Omental fat pad (tissue), 4 donors: ENCODE measurements at places on chromosomes 3 and 15.

GRCh38 chr3:81382470-81382869 is 379.0 kb downstream of the GBE1 start:
- DNase-seq, result no peak

- no peak for DNase-seq
Observed at GRCh38 chr3:188869628-188870027, 302.1 kb upstream of the TPRG1 start.

DNA sequence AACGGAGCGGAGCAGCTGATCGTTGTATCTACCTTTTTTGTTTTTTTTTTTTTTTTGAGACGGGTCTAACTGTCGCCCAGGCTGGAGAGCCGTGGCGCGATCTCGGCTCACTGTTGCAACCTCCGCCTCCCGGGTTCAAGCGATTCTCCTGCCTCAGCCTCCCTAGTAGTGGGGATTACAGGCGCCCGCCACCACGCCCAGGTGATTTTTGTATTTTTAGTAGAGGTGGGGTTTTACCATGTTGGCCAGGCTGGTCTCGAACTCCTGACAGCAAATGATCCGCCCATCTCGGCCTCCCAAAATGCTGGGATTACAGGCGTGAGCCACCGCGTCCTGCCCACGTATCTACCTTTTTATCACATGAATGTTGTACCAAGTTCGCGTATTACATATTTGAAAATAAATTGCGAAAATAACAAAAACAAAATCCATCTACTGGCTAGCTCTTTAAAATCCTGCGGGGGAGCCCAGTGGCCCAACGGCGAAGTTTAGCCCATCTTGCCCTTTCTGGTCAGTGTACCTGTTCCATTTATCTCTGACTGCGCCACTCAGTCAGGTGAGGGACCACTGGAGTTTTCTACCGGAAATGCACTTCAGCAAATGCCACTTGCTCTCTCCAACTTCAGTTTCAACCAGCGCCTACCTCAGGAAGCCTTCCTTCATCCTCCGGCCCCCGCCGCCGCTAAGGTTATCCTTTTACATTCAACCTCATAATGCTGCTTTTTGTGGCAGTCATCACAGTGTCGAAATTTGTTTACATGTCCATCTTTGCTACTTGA is 1.2 kb upstream of the EIF3J start:
- no peak for DNase-seq

DNA sequence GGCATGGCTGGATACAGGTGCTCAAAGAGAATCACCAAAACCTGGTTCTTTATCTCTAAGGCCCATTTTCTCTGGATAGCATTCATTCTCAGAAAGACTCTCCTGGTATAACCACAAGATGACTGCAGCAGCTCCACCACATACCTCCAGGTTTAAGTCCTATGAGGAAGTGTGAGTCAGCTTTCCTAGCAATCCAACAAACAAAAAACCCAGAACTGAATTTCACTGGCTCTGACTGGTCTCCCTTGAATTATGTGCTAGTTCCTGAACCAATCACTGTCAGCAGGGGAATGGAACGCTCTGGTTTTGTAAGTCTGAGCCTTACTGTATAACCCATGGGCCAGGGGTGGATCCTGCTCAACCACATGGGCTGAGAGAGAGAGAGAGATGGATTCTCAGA is 27.2 kb downstream of the MRPL46 start:
- DNase-seq, result no peak

DNA sequence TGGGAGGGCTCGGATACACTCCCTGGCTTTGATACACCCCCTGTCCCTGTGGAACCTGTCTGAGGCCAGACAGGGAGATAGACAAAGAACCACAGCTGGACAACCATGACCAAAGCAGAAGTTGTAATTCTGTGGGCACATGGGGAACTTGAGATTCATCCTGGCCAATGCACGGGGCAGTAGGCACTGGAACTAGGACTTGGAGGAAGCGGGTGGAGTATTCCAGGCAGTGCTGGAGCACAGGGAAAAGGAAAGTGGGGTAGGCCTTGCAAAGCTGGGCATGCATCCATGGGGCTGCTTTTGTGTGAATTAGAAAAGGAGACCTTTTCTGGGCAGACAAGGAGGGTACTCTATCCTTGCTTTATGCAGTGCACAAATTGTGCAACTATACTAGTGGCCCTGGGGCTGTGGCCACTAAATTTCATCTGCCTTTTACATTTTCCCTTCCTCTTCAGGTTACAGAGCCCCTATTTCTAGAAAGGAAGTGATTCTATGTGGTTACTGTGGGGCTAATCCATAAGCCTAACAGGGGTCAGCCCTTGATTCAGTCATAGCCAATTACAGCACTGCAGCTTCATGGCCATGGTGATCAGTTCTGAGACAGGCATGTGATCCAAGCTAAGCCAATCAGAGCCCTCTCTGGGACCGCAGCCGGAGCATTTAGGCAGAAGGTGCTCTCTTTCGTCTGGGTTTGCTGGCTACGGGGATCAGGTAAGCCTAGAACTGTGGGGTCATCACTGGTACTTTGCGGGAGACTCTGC is 21.0 kb downstream of the CRABP1 start:
- no peak for DNase-seq

DNA sequence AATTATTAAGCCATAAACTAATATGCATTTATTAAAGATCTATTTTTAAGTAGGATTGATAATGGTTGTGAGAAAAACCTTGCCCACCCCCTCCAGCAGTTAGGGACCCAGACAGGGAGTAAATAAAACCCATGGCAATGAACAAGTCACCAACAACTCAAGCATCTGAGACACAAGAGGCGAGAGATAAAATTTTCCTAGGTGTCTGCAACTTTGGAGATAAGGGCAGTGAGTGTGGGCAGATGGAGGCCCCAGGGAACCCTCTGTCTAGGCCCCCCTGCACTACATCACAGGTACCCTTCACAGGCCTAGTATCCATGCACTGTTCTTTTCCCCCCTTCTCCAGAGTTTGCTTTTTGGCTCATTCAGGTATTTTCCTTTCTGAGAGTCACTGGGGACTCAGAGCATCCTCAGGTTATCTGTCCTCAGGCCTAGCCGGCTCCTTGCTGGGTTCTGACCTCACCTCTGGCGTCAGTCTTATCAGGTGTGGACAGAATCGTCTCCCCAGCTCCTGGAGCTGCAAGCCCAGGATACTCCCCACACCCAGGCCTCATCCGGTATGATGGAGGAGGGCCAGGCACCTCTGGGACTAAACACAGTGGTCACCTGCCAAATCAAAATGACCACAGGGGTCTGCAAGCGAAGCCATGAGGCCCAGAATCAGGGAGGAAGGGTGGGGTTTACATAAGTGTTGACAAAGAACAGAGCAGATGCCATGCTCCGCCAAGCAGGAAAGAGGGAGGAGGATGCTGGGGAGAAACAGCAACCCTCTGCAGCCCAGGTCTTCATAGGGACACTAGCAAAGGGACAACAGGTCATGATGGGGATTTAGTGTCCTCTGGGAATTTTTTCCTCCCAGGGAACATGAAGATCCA is 50.4 kb downstream of the CCNL1 start:
- no peak for DNase-seq

GRCh38 chr3:113495035-113495434 is 19.9 kb downstream of the SPICE1 start:
- no peak for DNase-seq

GRCh38 chr3:78765671-78766485 is 1001.9 kb downstream of the ROBO1 start:
- no peak for DNase-seq

GRCh38 chr3:99953596-99953995 is 135.9 kb downstream of the CMSS1 start:
- no peak for DNase-seq

GRCh38 chr15:30901889-30902288 is 1.8 kb upstream of the FAN1 start:
- no peak for DNase-seq

- DNase-seq, result no peak
Observed at GRCh38 chr3:25182794-25183193, 245.3 kb upstream of the RARB start.

- no peak for DNase-seq
Observed at GRCh38 chr3:99658274-99658673, 19.9 kb downstream of the COL8A1 start.

DNA sequence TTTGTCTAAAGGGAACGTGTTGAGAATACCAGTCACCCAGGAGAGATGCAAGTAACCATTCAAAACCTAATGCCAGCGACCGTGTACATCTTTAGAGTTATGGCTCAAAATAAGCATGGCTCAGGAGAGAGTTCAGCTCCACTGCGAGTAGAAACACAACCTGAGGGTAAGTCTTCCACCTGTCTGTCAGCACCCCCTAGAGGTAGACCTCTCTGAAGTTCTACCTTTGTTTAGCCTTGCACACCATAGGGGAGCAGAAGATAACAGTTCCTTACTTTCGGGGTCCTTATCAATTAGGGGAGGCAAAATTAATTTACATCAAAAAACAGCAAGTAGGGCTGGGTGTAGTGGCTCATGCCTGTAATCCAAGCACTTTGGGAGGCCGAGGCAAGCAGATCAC is 124.4 kb downstream of the HCN4 start:
- no peak for DNase-seq
